CD4-positive, CD25-positive, alpha-beta regulatory T cell (primary cell): ENCODE measurements at places on chromosomes 6 and 20.

DNA sequence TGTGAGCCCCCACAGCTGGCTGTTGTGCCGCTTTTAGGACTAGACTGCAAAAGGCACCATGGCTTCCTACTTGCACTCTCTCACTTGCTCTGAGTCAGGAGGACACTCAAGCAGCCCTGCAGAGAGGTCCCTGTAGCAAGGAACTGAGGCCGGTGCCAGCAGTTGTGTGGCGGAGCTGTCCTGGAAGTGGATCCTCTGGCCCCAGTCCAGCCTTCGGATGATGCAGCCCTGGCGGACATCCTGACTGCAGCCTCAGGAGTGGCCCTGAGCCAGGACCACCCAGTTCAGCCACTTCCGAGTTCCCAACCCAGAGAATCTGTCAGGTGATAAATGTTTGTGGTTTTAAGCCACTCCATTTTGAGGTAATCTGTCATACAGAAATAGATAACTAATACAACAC, 17.5 kb downstream of the CTCFL start:
- H3K4me3 ChIP-seq: no peak overlapping the region
- no peaks in the 10 kb centered on the region for H3K4me1 ChIP-seq
- peaks cover 4% of the 10 kb centered on the region for H3K27me3 ChIP-seq
- DNase-seq: no peak
- no peak overlapping the region for H3K27ac ChIP-seq

DNA sequence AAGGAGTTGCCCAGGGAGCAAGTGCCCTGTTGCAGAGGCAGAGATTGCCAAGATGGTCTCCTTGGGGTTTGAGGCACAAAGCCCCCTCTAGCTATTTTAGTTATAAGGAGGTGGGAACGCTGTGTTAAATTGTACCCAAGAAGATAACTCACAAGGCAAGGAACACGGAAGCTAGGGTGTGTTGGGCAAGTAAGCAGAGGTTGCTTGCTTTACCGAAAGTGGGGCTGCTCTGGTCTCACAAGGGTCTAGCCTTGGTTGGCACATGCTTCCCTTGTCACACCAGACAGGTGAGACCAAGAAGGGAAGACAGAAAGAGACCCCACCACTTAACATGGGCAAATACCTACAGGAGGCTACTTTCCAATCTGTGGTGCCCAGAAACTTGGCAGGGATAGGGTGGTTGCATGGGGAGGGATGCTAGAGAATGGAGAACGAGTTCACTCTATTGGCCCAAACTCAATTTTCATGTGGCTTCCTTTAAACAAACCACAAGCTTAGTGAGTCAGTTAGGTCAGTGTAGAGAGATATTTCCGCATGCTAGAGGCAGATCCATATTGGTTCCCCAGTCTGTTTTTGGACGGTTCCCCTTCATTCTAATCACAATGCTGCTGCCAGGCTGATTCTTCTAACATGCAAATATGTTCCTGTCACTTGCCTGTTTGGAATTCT, 42.4 kb downstream of the PLAGL1 start:
- H3K27me3 ChIP-seq: no peaks in the 10 kb centered on the region
- no peak overlapping the region for H3K27ac ChIP-seq
- no peaks in the 10 kb centered on the region for H3K36me3 ChIP-seq
- no peak overlapping the region for H3K4me3 ChIP-seq
- no peak for DNase-seq
- H3K4me1 ChIP-seq: no peaks in the 10 kb centered on the region

DNA sequence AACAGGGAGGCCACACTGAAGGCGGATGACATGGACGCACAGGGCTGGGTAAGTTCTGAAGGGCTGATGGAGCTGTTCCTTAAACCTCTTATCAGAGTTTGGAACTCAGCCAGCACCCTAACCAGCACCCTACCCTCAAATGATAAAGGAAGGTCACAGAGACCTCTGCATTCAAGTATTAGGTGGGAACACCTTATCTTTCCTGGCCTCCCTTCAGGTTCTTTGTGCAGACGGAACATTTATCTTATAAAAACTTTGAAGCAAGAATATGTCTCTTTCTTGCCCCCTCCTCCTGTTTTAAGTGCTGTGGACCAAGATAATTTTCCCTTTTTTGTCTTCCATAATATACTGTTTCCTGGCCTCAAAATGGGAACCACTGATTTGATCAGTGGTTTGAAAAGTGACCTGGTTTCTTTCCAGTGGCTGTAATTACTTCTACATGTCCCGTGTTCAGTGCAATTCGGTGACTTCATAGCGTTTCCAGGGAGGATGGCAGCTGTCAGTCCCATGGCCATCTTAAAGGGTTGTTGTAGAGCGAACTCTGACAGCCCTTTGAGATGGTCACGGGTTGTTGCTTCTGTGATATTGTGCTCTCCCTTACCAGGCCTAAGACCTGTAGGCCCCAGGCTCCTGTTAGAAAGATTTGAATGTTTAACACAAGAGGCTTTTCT, 213.2 kb upstream of the MYLIP start:
- no peaks in the 10 kb centered on the region for H3K27me3 ChIP-seq
- H3K4me3 ChIP-seq: no peak overlapping the region
- H3K4me1 ChIP-seq: no peaks in the 10 kb centered on the region
- H3K27ac ChIP-seq: no peak overlapping the region
- no peaks in the 10 kb centered on the region for H3K36me3 ChIP-seq

GRCh38 chr6:2231438-2231837, 14.0 kb downstream of the GMDS start:
- H3K27me3 ChIP-seq: no peaks in the 10 kb centered on the region
- H3K4me3 ChIP-seq: no peak overlapping the region
- H3K27ac ChIP-seq: no peak overlapping the region
- no peak for DNase-seq
- H3K36me3 ChIP-seq: no peaks in the 10 kb centered on the region

DNA sequence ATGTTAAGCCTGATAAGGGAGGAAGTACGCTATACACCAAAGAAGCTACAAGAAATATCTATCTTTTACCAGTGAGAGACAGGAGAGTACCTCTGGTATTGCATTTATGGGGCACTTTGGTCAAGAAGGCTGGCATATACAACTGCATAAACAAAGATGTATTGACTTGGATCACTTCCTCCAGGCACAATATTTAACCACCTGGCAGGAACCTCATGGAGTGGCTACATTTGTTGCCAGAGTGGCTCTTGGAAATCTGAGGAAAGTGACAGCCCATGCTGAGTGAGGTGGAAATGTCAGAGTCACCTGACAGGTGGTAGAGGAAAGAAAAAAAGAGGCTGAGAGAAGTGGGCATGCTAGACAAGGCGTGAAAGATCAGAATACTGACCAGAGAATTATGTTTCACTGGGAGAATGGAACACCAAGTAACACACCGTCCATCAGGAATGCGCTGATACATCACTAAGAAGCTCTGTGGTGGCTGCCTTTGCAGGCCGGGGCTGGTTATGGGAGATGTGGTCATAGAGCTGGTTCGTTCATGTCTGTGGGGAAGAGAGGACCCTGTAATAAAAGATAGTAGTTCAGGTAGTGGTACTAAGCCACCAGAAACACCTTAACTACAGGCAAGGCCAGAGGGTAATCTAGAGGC, 61.4 kb upstream of the UFL1 start:
- H3K4me1 ChIP-seq: no peaks in the 10 kb centered on the region
- DNase-seq: no peak
- H3K4me3 ChIP-seq: no peak overlapping the region
- H3K27ac ChIP-seq: no peak overlapping the region
- H3K36me3 ChIP-seq: no peaks in the 10 kb centered on the region
